Hepatocyte (in vitro differentiated cells): ENCODE measurements at places on chromosomes 2 and 18.

GRCh38 chr2:101311696-101312017 lies 3.2 kb upstream of the RNF149 start:
- DNase-seq = no peak

GRCh38 chr2:217636991-217637561 lies 365.7 kb downstream of the TNS1 start:
- no peak for DNase-seq

- DNase-seq = peak; percentile 88
These were observed 47.4 kb upstream of the SMAD7 start for GRCh38 chr18:48997985-48998831.

DNA sequence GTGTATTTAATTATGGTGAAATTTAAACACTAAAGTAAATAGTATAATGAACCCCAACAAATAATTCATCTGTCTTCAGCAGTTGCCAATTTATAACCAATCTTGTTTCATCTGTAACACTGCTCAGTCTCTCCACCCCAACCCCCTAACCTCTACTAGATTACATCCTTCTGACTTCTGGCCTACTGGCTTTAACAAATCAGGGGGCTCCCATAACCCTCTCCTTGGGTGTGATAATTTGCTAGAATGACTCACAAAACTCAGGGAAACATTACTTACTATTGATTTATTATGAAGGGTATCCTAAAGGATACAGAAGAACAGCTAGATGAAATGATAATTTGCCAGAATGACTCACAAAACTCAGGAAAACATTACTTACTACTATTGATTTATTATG lies 50.7 kb downstream of the PIK3C3 start:
- DNase-seq = no peak

DNA sequence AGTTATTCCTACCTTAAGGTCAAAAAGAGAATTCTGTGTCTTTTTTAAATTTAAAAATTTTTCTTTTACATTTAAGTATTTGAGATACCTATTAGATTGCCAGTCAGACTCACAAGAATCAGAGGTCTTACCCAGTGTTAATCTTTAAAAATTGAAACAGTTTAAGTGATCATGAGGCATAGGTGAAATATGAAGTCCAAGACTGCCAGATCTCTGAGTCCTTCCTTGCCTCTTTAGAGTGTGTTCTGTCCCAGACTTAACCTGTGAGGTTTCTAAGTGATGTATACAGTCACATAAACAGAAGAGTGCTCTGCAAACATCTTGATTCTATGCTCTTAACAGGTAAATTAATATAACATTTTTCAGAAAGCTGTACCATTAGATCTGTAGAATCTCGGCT lies 40.6 kb downstream of the ACTR3 start:
- no peak for DNase-seq

- DNase-seq = no peak
These were observed 25.7 kb upstream of the NCL start for GRCh38 chr2:231489990-231490389.

DNA sequence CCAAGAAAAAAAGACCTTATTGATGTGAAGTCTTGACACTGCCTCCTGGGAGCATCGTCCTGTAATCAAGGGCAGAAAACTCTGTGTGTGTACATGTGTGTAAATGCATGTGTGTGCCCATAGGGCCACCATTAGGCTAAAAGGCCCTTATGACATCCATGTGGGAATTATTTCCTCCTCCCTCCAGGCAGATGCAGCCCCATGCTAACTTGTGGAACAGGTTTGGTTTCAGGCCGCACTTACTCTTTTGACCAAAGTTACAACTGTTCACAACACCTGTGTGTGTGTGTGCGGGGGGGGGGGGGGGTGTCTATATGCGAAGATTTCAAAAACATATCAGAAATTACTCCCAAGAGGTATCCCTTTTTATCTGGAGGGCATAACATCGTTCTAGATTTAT lies 87.4 kb upstream of the SLC14A2 start:
- DNase-seq = no peak

DNA sequence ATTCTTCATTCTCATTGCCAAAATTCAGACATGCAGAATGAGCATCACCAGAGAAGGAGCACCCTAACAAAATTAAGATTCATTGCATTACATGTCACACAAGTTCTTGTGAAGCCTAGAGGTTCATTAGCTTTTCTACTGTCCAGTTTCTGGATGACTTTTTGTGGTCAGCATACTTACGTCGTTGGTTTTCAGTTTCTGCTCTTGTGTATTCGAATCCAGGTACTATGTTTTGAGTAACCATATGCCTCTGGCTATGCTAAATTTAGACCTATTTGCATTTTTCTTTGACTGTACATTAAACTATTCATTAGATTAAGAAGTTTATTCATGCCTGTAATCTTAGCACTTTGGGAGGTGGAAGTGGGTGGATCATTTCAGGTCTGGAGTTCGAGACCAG lies 251.3 kb downstream of the PARD3B start:
- DNase-seq = no peak

- no peak for DNase-seq
These were observed 139.3 kb upstream of the DOK6 start for GRCh38 chr18:69261406-69261805.

- no peak for DNase-seq
These were observed 544.0 kb upstream of the FAM98A start for GRCh38 chr2:34143149-34143548.
